ENCODE measurements at places on chromosomes 6 and 20.

DNA sequence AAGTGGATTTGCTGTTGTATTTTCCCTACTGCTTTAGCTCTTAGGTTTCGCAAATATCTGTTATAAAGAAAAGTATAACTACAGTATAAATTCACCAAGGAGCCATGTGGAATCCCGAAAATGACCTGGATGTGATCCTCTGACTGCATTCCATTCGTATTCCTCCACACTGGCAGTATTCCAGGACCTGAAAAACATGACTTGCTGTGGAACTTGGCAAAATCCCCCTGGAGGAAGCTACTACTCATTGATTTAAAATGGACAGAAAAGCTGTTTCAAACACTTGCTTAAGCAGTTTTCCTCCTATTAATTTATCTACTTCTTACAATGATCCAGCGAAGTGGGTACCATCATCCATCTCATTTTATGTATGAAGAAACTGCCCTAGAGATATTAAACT, 13.3 kb upstream of the ENPP5 start:
- no peaks in the 10 kb centered on the region for H3K36me3 ChIP-seq
- DNase-seq: no peak
- no peak overlapping the region for H3K27ac ChIP-seq
- H3K27me3 ChIP-seq: peaks cover 17% of the 10 kb centered on the region
- no peak overlapping the region for H3K4me3 ChIP-seq

GRCh38 chr20:38157635-38158495, 7.2 kb downstream of the TGM2 start:
- H3K27ac ChIP-seq: no peak overlapping the region
- no peaks in the 10 kb centered on the region for H3K4me1 ChIP-seq
- no peak for DNase-seq
- no peak overlapping the region for H3K4me3 ChIP-seq
- peaks cover 1% of the 10 kb centered on the region for H3K27me3 ChIP-seq

- H3K4me1 ChIP-seq: peaks cover 31% of the 10 kb centered on the region
- no peak overlapping the region for H3K27ac ChIP-seq
- no peaks in the 10 kb centered on the region for H3K36me3 ChIP-seq
- no peak for DNase-seq
- H3K27me3 ChIP-seq: no peaks in the 10 kb centered on the region
- no peak overlapping the region for H3K4me3 ChIP-seq
These were observed 13.9 kb downstream of the ZC3H12D start for GRCh38 chr6:149470948-149471347.

DNA sequence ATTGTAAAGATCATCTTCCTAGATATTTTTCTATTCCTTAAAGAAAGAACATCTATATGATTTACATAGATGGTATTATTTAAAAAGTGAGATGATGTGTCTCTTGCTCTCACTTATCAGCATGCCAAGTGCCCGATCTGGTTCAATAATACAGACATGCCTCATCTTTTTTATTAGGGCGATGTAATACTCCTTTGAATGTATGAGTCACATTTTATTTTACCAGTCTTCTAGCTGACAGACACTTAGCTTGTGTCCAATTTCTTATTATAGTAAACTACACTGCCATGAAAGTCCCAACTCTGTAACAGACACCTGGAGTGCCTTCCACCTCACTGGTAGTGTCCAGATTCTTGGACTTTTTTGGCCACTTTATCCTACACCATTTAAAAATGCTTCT, 586.6 kb upstream of the BTBD3 start:
- DNase-seq: no peak
- H3K4me3 ChIP-seq: no peak overlapping the region
- no peaks in the 10 kb centered on the region for H3K27me3 ChIP-seq
- no peak overlapping the region for H3K27ac ChIP-seq
- no peaks in the 10 kb centered on the region for H3K4me1 ChIP-seq
- no peaks in the 10 kb centered on the region for H3K36me3 ChIP-seq

GRCh38 chr6:15239616-15240364, 6.1 kb upstream of the JARID2 start:
- H3K36me3 ChIP-seq: no peaks in the 10 kb centered on the region
- H3K4me1 ChIP-seq: peaks cover 5% of the 10 kb centered on the region
- H3K27ac ChIP-seq: no peak overlapping the region
- H3K27me3 ChIP-seq: no peaks in the 10 kb centered on the region
- no peak overlapping the region for H3K4me3 ChIP-seq
- DNase-seq: no peak

DNA sequence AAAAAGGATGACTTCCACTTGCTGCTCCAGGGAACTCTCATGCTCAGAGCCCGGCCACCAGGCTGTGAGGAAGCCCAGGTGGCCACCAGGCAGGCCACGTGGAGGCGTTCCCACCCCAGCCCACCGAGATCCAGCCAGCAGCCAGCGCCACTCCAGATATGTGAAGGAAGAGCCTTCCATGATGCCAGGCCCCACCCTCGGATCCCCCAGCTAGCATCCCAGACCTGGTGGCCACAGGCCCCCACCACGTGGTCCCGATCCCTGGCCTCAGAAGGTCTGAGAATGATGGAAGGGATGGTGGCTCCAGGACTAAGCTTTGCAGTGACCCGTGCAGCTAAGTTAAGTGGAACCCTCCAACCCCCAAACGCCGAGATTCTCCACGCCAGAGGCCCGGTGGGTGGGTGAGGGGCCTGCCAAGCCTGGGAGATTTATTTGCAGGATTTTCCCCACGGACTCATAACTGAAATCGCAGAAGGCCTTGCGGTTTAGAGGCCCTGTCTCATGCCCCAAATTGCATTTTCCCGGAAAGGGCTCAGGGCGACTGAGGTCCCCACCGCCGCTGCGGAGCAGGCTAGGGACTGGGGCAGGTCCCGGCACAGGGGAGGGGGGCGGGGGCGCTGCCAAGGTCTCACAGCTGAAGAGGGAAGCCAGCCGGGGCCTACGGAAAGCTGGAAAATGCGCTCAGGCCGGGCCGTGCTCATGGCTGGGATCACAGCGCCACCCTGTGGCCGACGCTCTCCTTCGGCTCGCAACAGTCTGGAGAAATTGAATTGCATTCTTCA, 31.1 kb upstream of the CST7 start:
- peak overlapping the region; percentile 48 for H3K27ac ChIP-seq
- H3K4me3 ChIP-seq: no peak overlapping the region
- H3K36me3 ChIP-seq: no peaks in the 10 kb centered on the region
- H3K4me1 ChIP-seq: peaks cover 5% of the 10 kb centered on the region

- peaks cover 29% of the 10 kb centered on the region for H3K4me1 ChIP-seq
- H3K4me3 ChIP-seq: peak overlapping the region; percentile 92
- H3K36me3 ChIP-seq: peaks cover 3% of the 10 kb centered on the region
These were observed 1.6 kb downstream of the TMEM14A start for GRCh38 chr6:52672412-52673025.

- no peak for DNase-seq
- peaks cover 2% of the 10 kb centered on the region for H3K4me1 ChIP-seq
- H3K4me3 ChIP-seq: no peak overlapping the region
- H3K36me3 ChIP-seq: no peaks in the 10 kb centered on the region
- no peak overlapping the region for H3K27ac ChIP-seq
These were observed 91.1 kb upstream of the HIVEP1 start for GRCh38 chr6:11921017-11921438.

All from naive thymus-derived CD8-positive, alpha-beta T cell (primary cell).